ENCODE measurements at places on chromosomes 2 and 18.
A peak's percentile ranks its signal among the peaks of the same experiment; 100 is the strongest.

DNA sequence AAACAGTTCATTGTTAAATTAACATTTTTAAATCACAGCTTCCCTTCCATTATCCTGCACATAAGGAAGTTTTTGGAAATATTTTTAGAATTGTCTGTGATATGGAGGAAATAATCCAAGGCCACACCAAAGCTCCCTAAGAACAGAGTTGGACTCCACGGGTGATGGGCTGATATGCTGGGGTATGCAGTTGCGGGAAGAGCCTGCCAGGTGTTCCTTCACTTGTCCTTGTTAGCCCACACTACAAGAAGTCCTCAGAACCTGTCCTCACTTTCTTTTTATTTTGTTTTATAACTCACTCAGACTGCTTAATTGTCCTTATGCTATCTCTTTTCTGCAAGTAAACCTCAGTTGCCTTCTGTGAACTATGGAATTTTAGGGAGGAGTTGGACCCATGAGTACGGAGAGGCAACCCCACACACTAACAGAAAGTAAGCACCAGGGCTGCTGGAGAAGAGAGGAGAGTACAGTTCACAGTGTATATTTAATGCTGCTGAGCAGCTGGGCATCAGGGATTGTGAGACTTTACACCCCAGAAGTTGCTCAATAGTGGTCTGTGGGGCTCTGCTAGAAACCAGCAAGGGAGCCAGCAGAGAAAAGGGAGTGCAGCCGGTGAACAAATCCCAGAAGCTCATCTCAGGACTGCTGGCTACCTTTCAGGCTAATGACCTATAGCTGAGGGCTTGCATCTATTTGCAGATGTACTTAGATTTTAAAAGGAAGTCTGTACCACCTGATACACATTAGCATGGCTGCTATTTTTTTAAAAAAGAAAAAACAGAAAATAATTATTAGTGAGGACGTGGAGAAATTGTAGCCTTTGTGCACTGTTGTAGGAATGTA, 280.1 kb upstream of the STON1 start:
- no peak for DNase-seq

- no peak for DNase-seq
Measured at GRCh38 chr2:34252111-34252510, 653.0 kb upstream of the FAM98A start.

- no peak for DNase-seq
Measured at GRCh38 chr2:181841079-181841478, 50.5 kb upstream of the ITPRID2 start.

DNA sequence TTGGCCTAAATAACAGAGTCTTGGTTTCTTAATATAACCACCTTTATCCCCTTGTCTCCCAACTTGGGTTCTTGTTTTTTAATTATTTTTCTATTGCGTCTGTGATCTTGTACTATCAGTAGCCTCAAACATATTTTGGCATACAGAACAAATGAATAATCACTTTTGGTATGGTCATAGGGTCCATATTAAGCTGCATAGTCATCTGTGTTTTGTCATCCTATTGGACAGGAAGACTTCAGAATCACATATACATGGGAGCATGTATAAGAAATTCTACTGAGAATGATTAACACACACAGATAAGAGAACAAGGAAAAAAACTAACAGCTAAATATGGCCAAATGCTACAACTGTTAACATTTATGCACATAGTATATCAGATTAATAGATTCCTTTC, 126.0 kb downstream of the MEP1B start:
- no peak for DNase-seq

DNA sequence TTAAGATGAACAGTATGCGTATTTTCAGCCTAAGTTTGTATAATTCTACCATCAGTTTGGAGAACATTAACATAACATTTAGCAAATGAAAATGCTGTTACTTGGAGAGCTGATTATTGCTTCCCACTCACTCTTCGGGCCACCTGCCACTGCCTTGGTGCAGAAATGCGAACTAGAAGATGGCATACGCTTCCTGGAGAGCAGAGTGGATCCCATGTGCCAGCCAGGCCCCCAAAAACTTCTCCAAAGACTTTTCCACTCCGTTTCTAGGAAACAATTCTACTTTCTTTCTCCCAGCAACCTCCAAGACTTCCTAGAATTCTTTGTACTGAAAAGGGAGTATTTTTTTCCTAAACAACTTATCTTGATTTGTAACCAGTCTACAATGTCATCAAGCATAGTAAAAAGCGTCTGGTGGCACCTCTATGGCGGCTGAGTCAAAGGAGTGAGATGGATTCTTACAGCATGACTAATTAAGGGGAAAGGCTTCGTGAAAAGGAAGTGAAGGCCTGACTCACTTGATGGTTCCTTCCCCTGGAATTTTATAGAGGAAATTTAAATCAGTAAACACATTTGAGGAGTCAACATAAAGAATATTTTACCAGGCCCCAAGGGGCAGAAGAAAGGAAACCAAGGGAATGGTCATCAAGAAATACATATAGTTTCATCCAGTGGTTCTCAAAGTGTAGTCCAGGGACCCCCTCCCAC, 36.6 kb downstream of the FEZ2 start:
- no peak for DNase-seq

GRCh38 chr2:65227020-65227455, 593 bp upstream of the ACTR2 start:
- peak; percentile 7 for DNase-seq

GRCh38 chr2:3665886-3666612, 8.0 kb downstream of the ALLC start:
- DNase-seq, result no peak
